ENCODE measurements at places on chromosomes 7 and 10.
A peak's percentile ranks its signal among the peaks of the same experiment; 100 is the strongest.

DNA sequence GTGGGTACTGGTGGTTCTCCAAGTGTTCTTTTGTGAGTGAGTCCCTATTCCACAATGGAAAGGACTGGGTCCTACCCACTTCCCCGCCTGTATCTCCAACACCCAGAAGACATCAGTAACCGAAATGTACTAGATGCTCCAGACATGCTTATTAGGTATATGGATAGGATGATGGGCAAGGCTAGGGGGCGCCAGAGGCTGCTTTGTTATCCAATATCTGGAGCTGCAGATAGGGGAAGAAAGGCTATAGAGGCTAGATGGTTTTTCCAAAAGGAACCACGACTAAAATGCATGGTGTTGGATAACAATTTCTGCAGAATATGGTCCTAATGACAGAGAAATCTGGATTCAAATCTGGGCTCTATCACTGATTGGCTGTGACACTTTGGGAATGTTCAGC is 56.2 kb upstream of the TM9SF3 start:
- DNase-seq: peak; percentile 13

DNA sequence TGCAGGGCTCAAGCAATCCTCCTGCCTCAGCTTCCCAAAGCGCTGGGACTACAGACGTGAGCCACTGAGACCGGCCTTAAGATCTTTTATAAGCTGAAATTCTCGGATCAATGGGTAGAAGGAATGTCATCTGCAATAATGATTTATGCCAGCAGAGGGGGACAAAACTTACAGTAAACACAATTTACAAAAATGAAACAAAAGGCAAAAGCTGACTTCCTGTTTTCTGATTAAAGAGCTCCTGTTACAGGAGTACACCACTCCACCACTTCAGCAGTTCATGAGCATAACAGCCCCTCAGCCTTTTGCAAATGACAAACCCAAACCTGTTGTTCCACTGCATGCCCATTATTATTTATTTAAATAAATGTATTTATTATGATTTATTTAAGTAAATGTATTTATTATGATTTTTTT is 88.5 kb upstream of the ATP6V0A4 start:
- peak; percentile 40 for DNase-seq

DNA sequence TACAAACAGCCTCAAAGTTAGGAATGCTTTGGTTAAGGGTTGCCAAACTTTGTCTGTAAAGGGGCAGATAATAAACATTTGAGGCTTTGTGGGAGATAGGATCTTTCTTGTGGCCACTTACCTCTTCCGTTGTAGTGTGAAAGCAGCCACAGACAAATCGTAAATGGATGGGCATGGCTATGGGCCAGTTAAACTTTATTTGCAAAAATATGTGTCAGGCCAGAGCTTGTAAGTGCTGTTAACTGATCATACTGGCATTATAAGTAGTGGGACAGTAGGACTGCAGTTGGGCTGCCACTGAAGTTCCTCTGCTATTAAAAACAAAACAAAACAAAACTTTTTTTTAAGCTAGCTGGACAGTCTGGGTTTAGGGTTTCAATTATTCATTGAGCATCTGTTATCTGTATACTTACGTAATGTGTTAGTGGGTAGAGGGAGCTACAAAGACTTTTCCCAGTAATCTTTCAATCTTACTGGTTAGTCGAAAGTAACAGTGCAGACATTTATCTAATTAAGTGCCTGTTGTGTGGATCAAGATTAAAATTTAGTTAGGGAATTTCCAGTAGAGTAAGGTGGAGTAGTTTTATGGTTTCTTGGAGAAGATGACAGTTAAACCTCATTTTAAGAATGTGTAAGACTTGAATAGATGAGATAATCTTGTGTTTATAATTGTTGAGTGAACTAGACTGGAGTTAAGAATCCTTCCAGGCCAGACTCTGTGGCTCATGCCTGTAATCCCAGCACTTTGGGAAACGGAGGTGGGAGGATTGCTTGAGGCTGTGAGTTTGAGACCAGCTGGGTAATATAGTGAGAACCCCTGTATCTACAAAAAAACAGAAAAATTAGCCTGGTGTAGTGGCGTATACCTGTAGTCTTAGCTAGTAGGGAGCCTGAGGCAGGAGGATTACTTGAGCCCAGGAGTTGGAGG is 100.1 kb downstream of the BTRC start:
- no peak for DNase-seq

DNA sequence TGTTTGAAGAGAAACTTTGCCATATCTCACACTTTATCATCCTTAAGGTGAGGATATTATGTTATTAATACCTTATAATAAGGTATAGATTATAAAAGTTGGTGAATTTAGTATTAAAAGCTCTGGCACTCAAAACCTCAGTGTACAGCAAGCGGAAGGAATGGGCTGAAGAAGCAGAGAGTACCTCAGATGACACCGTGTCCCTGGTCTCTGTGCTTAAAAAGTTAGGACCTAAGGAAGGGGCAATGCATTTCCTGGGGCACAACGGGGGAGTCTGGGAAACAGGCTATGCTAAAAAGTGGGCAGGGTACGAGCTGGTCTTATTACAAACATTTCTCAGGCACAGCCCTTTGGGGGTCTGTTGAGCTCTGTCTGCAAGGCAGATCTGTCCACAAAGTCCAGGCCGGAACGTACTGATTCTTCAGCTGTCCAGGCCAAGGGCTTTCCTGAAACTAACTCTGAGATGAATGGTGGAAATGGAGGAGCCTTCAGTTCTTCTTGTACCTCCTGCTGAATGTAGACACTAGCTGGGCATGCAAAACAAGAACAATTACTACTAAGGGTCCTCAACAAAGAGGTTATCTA is 202.7 kb downstream of the POM121L12 start:
- no peak for DNase-seq

Data from urothelium cell line (cell line).